Effector memory CD8-positive, alpha-beta T cell (primary cell): ENCODE measurements at places on chromosomes 16 and 17.

DNA sequence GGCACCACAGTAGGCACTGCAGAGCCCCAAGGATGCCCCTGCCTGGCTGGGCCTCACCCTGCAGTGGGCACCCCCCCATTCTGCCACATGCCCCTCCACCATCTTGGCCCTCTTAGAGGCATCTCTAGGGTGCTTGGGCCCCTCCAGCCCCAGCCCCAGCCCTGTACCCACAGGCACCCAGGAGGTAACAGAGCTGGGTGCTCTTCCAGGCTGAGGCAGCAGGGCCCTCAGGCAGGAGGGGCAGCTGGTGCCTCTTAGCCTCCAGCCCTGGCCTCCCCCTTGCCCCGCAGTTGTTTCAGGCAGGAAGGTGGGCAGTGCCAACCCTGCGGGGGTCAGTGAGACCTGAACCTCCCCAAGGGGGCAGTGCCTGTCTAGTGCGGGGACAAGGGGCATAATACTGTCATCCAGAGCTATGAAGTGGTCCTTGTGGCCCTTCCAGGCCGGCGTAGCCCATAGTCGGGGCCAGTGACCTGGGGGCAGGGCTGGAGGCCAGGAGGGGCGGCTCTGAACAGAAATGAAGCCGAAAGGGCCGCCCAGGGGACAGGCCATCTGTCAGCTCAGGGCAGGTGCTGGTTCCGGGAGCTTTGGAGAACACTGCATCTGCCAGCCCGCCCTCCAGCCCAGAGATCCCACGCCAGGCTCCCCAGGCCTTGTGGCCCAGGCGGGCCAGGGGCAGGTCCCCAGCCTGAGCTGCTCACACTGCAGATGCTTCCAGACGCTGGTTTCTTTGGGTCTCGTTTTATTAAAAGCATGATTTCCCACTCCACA is 4.9 kb upstream of the AATK start:
- DNase-seq, result no peak

- DNase-seq, result no peak
Observed at GRCh38 chr16:62067981-62068380, 31.7 kb upstream of the CDH8 start.

DNA sequence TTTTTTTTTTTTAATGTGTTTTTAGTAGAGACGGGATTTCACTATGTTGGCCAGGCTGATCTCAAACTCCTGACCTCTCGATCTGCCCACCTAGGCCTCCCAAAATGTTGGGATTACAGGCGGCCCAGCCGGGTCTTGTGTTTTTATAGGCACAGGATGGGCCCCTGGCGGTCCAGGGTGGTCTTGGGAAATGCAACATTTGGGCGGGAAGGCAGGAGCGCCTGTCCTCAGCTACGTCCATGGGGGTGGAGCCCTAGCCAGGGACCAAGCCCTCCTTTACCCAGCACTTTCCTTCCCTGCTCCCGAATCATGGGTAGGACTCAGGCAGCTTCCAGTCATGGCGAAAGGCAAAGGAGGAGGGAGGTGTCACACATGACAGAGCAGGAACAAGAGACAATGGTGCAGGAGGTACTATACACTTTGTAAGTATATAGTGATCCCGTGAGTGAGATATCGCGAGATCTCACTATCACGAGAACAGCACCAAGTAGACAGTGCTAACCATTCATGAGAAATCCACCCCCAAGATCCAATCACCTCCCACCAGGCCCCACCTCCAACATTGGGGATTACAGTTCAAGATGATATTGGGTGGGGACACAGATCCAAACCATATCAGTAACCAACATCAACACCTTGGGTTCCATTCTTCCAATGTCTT is 226.7 kb upstream of the WSCD1 start:
- no peak for DNase-seq

- no peak for DNase-seq
Observed at GRCh38 chr17:43553573-43553972, 7.4 kb upstream of the ETV4 start.

- DNase-seq, result no peak
Observed at GRCh38 chr17:74214484-74215341, 1.3 kb downstream of the TTYH2 start.

- DNase-seq, result no peak
Observed at GRCh38 chr16:21103941-21104860, 46.4 kb downstream of the DNAH3 start.

DNA sequence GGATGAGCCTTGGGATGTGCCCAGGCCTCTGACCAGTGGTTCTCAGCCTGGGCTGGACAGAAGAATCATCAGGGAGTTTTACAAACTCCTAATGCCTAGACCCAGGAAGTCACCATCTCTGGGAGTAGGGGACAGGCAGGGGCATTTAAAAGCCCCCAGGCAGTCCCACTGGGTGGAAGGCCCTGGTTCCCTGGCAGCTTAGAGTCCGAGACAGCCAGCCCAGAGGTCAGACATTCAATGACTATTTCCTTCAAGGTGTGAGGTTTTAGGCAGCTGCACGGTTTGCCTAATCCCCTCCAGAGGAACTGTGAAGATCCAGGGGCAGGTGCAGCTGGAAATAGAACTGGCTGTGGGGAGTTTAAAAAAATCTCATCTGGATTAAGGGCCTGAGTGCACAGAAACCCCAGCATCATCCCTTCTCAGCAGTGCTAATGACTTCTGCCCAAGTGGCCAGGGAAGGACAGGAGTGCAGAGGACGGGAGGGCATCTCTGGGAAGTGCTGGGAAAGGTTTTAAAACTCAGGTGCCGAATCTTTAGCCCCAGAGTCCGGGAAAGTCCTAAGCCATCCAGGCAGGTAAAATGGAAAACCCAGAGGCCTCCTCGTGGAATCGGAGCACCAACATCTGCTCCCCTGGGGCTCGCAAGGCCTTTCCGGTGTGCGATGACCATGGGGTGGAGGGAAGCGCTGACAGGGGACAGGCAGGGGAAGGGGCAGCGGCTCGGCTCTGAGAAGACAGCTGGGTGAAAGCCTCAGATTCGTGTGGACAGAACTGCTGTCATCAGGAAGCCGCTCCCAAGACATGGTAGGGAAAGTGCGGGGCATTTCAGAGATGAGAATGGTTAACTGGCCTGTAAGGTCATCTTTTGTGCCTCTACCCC is 1.5 kb upstream of the LGALS3BP start:
- DNase-seq, result no peak

- no peak for DNase-seq
Observed at GRCh38 chr17:6779411-6779810, 3.4 kb downstream of the FBXO39 start.

GRCh38 chr16:87653234-87653633 is 50.9 kb downstream of the JPH3 start:
- DNase-seq, result no peak

- no peak for DNase-seq
Observed at GRCh38 chr16:83245061-83245460, 562.7 kb upstream of the HSBP1 start.

DNA sequence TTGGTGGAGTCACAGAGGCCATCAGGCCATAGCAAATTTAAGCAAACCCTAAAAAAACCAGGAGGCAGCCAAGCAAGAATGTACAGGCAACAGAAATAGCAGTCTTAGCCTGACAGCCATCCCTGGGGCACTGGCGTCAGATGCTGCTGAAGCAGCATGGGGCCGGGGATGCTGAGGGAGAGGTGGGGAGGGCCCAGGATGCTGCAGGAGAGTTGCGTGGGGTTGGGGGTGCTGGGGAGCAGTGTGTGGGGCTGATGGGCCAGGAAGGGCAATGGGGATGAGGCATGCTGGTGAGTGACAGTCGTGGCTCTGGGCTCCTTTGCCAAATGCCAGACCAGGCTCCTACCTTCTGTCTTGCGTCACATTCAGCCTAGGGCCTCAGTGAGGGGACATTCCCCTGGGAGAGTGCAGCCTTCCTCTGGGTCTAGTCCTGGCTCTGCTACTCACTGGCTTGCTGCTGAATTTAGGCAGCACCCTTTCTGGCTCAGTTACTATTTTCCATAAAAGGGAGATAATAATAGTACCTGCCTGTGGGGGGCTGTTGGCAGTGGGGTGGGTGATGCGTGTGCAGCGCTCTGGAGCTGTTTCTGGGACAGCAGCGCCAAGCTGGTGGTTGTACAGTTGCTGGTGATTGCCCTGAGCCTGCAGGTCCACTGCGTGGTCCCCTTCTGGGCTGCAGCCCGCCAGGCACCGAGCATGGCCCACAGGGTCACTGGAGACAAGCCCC is 88.1 kb downstream of the AMFR start:
- DNase-seq, result no peak

- no peak for DNase-seq
Observed at GRCh38 chr16:2195322-2196161, 863 bp downstream of the CASKIN1 start.

GRCh38 chr16:53761962-53762703 is 58.2 kb downstream of the FTO start:
- no peak for DNase-seq

DNA sequence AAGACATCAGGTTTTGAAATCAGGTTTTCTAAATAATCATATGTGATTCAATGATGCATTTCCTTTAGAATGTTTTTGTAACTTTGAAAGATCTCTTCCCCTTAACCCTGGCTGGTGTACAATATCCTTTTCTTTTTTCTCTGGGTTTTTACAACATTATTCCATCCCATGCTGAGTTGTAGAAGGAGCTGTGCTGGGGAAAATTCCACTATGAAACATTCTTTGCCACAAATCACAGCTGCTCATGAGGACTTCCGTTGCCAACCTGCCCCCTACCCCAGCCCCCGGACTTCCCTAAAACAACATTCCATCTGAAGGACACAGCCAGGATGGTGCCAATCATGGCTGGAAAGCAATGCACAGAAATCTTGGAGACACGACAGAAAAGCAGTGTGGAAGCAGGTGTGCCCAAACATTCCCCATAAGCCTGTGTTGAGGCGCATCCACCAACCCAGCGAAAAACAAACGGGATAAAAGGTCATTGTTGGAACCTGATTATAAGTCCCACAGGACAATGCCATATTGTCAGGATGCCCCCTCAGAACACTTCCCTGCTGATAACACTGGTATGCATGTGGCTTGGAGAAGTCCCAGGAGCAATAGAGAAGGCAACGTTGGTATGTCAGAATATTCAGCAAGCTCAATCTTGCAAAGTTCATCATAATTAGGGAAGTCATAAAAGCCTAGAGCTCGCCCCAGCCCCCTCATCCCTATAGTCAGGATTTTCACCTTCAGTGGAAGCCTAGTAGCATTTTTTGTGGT is 475.0 kb downstream of the HS3ST3B1 start:
- no peak for DNase-seq

GRCh38 chr16:79792664-79793351 is 192.3 kb upstream of the MAF start:
- DNase-seq, result no peak

DNA sequence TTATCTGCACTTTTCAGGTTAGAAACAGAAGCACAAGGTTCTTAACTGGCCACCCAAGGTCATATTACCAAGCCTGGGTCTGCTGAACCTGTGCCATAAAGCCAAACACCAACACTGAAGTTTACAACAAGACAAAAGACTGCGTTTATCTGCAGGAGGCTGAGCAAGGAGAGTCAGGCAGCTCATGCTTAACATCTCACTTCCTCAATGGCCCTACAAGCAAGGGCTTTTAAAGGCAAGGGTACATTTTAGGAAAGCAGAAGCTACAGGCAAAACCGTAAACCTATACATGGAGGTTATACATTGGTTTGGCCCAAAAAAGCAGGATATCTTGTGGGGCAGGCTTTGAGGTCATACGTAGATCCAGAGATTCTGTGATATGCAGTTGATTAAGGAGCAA is 91.2 kb downstream of the GNAO1 start:
- no peak for DNase-seq

DNA sequence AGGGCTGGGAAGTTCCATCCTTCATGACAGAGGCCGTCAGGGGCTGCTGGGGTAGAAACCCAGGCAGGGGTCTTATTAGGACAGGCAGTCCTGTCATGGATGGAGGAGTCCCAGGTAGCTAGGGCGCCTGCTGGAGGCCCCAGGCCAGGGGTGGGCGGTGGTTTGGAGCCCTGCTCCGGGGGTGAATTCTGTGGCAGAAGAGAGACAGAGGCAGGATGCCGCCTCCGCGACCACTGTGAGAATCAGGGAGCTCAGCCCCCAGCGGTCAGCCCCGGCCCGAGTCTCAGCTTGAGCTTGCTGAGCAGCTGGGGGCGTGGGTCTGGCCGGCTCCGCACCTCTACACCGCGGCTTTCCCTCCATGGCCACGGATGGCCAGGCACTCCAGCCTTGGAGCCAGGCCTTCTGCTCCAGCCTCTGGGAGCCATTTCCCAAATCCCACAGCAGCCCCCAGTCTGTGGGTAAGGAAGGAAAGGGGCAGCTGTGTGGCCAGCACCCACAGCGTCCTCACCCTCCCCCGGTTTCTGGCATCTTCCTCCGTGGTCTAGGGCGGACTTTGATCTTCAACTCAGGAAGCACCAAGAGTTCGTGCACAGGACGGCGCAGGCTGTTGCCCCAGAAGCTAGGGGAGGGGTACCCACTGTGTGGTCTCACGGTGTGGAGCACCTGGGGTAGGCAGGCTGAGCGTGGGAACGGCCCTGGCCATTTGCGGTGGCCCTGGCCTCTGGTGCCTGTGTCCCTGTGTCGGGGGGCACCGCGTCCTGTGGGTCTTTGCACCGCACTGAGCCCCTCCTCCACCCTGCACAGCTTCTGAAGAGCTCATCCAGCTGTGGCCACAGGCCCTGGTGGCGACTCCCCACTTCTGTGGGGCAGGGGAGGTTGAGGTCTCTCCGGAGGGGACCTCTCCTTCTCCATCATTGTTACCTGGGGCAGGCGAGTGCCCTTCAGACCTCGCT is 14.1 kb downstream of the CD7 start:
- no peak for DNase-seq

DNA sequence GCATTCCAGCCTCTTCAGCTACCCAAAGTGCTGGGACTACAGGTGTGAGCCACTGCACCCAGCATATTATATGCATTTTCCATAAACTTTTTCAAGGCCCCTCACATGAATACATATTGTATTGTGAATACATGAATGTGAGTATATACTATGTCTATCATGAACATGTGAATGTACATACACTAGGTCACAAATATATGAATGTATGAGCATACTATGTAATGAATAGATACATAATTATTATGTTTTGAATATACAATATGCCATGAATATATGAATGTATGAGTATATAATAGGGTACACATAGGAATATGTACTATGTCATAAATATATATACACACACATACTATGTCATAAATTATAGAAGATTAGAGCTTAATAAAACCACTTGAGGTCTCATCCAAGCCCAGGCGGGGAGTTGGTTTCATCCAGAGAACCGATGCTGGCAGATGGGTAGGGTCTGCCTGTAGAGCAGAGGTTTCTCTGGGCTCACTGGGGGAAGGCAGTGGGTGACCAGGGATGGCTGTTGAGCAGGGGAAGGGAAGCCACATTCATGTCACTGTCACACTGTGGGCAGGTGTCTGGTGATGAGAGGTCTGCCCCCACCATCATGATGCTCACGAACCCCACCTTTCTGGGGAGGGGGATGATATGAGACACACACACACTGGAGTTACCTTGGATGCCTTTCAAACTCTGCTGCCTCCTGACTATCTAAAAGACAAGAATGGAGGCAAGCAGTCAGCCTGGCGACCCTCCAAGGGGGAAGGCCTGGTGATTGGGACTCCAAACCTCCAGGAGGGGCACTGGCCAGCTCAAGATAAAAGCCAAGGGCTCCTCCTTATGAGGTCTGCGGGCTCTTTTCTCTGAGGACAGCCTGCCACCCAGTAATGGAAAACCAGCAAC is 7.3 kb downstream of the C16orf95 start:
- no peak for DNase-seq

GRCh38 chr17:58686980-58687379 is 4.9 kb downstream of the TEX14 start:
- DNase-seq, result no peak
